ENCODE measurements at places on chromosomes 11 and 22.

- DNase-seq, result no peak
Observed at GRCh38 chr11:78062671-78063070, 990 bp upstream of the THRSP start.

DNA sequence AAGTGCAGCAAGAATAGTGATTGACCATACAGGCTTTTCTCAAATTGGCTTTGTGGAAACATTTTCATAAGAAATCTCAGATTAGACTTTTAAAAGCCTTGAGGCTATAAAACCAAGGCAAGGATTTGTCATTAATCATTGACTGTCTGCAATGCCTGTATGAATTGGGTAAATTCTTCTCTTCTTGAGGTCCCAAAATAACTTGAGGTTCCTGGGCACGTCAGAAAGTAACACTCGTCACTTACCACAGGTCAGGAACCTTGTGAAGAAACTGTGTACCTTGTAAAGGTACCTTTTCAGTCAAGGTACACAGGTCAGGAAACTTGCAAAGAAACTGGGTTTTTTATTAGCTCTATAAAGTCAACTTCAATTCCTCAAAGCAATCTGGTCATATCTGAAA, 43.3 kb upstream of the SORL1 start:
- DNase-seq, result no peak

DNA sequence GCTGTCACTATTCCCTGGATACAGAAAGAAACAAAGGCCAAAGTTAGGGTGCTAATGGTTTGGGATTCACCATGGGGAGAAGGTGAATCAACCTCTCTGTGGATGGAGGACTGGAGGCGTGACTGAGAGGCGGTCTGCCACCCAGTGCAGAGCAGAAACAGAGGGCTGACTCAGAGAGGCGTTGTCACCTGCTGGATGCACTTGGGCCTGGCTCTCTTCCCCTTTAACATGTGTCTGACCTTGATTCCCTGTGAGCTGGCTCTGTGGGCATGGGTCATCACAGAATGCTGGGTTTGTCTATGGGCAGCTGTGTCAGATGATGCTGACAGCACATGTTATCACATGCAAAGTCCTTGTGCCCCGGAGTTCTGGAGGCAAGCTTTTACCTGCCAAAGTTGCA, 75.9 kb downstream of the LDLRAD3 start:
- DNase-seq, result no peak

- DNase-seq, result no peak
Observed at GRCh38 chr11:10730151-10730550, 20.9 kb upstream of the CTR9 start.

GRCh38 chr11:34468209-34468841, 29.6 kb downstream of the CAT start:
- DNase-seq, result peak; percentile 84

DNA sequence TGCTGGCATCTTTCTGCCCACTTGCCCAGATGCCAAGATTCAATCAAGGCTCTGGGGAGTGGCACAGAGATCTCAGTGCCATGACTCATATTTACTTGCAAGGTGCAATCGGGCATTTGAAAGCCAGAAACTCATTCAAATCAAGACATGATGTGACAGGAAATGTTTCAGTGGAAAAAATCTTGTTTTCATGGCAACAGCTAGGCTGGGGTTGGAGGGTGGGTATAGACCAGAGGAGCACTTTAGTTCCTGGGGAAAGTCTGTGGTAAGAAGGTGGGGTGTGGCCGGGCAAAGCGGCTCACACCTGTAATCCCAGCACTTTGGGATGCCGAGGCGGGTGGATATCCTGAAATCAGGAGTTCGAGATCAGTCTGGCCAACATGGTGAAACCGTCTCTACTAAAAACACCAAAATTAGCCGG, 1.2 kb downstream of the MAJIN start:
- DNase-seq, result no peak

DNA sequence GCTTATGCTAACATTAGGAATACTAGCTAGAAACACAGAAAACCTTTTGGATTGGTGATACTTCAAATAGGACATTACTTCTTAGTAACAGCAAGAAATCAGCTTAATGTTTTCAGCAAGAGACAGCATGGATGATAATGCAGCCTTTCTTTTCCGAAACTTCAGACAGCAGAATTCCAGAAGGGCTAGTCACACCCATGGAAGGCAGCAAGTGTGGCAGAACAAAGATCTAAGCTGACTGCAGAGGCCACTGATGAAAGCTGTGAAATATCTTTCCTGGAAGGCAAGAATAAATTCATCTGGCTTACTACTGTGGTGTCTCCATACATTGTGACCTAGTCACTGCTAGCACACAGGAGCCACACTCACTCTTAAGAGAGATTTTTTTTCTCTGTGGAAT, 100.3 kb downstream of the CCDC83 start:
- DNase-seq, result no peak

GRCh38 chr11:66109294-66109693, 39.2 kb downstream of the PACS1 start:
- no peak for DNase-seq

DNA sequence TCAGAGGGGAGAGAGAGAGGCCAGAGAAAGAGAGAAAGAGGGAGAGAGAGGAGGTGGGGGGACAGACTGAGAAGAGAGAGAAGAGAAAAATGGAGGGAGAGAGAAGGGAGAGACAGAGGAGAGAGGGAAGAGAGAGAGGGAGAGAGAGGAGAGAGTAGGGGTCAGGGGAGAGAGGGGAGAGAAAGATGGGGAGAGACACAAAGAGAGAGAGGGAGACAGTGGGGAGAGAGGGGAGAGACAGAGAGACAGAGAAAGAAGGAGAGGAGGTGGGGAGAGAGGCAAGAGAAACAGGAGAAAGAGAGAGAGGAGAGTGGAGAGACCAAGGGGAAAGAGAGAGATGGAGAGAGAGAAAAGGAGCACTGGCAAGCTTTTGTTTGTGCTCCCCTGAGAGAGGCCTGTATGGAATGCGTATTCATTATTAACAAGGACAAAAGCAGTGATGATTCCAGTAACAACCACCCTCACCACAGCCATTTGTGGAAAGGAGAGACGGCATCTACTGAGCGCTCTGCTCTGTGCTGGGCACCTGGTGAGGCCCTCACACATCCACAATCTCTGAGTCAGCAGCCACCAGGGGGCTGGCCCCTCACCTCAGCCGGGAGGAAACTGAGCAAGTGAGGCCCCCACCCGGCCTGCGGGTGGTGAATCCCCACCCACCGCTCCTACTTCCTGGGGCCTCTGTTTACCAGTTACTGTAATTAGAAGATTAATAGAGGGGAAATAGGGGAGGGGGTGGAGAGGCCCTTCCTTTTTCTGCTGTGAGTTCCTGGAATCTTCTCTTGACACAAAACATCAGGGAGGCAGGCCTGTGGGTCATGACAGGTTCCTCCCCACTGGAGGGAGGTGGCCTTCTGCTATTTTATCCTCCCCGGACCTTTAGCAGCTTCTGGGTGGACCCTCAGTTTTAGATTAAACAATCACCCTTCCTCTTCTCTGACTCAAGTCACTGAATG, 14.6 kb upstream of the MIAT start:
- peak; percentile 34 for DNase-seq

DNA sequence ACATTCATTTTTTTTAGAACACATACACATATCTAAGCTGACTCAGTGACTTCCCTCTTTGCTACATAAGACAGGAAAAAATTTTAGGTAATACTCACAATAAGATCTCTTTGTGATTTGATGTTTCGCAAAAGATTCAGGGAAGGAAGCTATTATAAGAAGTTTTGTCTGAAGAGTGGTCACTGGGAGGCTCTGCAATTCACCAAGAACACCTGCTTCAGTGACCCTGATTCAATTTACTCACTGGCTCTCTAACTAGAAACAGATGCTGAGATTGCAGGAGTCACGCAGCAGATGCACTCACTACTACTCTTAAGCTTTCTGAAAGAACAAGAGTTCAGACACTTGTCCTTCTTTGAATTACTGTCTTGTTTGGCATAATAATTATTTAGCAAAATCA, 193.6 kb upstream of the DDI1 start:
- no peak for DNase-seq

GRCh38 chr22:37659066-37659896, 758 bp downstream of the PDXP start:
- peak; percentile 7 for DNase-seq

DNA sequence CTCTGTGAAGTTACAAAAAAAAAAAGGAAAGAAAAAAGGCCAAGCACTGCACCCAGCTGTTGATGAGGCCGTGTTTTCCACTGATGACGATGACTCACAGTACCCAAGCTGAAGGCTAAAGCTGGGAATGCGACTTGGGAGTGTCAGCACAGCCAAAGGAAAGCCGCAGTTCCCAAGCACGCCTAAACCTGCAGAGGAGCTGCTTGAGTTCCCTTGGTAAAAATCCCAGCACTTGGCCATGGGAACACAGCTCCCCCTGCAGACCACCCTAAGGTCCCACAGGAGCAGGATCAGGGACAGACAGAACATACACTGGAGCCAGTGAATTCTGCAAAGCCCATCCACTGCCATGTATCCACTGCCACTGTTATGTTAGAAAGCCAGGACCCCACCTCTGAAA, 39.9 kb downstream of the SERGEF start:
- no peak for DNase-seq

DNA sequence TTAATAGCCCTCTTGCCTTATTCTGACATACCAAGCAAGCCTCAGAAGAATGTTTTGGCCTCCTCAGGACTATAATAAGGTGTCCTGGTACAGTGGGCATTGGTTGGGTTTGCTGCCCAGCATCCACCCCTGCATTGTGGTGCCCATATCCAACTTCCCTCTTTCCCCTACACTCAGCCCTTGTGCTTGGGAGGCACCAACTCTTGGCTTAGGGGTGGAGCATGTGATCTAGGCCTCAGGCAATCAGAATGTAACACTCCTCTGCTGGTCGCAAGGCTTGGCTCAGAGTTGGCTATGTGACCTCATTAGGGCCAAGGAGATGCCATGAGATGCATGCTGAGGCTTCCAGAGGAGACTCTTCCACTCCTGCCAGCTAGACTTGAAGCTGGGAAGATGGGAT, 123.0 kb downstream of the CSNK2A3 start:
- no peak for DNase-seq

GRCh38 chr11:128565881-128566280, 21.5 kb downstream of the ETS1 start:
- no peak for DNase-seq

DNA sequence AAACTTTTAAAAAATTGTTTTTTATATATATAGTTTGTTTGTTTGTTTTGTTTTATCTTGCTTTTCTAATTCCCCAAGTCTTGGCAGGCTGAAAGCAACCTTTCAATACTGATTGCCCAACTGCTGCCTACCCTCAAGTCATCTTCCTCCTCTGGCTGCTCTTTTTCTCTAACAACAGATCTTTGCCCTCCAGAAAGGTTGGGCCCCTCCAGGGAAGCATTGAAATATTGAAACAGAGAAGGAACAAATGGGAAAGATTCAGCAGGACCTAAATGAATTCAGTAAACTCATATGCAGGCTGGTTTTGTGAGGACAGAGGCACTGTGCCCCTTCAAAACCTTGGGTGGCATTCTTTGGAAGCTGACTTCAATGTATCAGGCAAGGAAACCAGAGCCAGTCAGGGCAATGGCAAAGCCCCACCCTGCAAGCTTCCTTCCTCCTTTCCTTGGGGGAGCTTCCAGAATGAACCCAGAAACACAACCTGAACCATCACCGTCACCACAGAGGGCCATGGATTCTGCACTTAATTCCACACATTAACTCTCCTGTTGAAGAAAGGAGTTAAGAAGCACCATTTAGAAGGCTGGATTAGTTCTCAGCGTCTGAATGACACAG, 815 bp upstream of the MS4A6A start:
- peak; percentile 12 for DNase-seq

DNA sequence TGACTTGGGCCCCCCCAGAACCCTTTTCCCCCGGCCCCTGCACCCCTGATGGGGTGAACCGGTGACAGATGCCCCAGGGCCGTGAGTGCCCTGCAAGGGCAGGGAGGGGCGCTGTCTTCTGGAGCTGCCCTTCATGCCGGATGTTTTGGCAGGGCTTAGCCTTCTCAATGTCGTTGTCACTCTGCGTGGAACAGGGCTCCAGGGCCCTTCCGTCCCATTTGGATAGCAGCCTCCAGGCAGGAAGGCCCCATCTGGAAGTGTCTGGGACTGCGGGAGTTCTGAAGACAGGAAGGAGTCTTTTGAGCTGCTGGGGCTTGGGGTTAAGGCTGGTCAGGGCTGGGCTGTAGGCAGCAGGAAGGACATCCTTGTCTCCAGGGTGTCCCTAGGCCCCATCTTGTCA, 4.6 kb downstream of the FRMD8 start:
- no peak for DNase-seq

- DNase-seq, result no peak
Observed at GRCh38 chr22:50285568-50286229, 15.5 kb upstream of the MAPK11 start.

- DNase-seq, result no peak
Observed at GRCh38 chr11:86497310-86497709, 122.6 kb downstream of the CCDC81 start.

DNA sequence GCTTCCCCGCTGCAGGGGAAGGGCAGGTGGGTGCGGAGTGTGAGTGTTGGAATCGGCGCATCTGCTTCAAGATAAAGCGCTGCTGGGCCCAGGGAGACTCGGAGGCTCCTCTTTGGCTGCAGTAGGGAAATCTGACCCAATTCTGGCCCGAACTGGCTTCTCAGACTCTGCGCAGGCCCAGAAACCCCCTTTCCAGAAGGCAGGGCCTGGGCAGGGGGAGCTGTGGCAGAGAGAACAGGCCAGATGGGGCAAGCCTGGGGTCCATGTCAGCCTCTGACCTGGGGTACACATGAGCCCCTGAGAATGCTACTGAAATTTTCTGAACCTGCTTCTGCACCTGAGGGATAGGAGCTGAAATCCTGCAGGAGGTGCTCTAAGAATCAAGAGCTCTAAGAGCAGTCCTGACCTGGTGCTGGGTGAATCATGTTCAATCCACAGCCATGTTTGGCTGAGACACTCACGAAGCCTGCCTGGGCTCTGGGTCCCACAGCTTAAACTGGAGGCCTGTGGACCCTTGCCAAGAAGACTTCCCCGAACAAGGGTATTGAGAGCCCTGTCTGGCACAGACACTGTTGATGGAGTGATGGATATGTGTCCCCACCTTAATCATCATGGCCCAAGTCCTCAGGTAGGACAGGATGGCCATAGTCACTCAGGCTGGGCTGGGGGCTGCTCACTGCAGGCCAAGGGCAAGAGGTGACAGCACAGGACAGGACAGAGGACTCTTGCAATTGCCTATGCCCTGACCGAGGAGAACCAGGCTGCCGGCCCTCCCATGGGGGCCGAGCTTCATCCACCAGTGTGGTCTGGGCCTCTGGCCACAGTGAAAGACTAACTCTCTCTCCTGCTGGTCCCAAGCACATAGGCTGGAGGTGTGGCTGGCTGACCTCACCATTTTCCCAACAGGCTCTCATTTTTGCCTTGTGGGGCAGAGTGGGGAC, 6.9 kb downstream of the RAB3IL1 start:
- no peak for DNase-seq

DNA sequence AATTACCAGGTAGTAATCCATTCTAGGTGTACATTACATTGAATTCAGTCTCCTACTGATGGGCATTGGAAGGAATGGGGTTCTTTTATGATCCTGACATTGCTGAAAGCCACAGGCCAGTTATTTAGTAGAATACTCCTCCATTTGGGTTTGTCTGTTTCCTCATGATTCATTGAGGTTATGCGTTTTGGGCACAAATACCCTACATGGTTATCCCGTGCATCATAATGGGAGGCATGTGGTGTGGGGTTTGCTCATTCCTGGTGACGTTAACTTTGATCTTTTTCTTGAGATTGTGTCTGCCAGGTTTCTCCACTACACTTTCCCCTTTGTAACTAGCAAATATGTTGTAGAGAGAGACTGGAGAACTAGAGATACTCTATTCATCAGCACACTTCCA, 5.5 kb downstream of the FOLR3 start:
- no peak for DNase-seq
